ENCODE measurements at places on chromosomes 16 and 17.

DNA sequence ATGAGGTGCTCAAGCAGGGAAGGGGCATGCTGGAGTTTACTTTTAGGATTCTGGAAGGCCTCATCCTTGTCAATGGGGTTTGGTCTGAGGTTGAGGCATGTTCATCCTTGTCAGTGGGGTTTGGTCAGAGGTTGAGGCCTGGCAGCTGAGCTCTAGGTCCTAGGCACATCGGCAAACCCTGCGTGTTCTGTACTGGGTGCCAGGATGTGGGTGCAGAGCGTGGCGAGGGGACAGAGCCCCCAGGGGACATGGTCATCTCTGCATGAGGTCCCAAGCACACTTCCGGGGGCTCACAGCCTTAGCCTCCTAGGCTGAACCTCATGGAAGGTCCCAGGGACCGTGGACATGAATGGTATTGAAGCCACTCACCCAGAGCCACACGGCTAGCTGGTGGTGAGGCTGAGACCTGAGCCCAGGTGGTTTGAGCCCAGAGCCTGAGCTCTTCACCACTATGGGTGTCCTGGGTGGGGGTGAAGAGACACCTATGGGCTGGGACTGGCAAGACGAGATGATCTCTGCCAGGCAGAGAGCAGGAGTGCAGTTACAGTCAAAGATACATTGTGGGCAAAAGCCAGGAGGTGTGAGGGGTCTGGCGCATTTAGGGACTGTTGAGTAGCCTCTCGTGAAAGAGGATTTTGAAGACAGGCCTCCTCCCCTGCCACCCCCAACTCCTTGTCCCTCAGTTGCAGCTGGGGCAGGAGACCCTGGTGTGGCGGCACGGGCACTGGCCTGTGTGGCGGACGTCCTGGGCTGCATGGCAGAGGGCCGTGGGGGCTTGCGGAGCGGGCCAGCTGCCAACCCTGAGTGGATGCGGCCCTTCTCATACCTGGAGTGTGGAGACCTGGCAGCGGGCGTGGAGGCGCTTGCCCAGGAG lies 19.3 kb downstream of the FCSK start:
- no peak for DNase-seq

DNA sequence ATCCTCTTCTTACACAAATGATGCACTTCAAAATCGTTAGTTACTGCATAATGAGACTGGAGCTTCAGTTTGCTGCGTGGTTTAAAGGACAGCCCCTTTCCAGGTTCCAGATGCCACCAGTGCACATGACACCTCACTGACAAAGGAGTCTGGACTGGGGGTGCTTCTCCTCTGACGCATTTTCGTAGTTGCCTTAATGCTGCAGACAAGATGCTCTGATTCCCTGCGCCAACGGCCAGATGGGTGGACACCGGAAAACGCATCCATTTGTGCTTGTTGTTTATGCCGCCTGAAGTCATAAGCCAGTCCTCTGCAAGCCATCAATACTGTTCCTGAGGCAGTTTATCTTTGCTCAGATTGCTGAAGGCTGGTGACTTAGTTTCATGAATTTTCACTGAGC lies 16.0 kb downstream of the FBXO31 start:
- no peak for DNase-seq

DNA sequence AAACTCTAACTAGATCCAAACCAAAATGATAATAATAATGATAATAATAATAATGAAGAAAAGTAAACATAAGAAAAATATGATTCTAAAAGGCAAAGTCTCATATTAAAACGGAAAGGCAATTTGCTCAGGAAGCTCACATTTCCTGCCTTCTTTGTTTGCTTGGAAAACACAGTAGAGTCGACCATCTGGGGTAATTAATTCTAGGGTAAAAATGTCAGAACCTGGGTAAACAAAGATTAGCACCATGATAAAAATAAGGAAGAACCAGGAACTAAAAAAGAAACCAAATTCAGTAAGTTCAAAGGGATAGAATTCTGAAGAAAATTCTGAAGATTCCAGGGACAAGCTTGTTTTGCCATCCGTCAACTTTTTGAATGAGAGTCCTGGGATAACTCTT lies 16.2 kb downstream of the KRABD2 start:
- no peak for DNase-seq

GRCh38 chr16:48622456-48623303 lies 12.7 kb upstream of the N4BP1 start:
- no peak for DNase-seq

Data from activated CD4-positive, alpha-beta T cell treated with anti-CD3 and anti-CD28 coated beads for 4 hours (primary cell).